A673 (cell line): ENCODE measurements at places on chromosomes 7 and 10.

DNA sequence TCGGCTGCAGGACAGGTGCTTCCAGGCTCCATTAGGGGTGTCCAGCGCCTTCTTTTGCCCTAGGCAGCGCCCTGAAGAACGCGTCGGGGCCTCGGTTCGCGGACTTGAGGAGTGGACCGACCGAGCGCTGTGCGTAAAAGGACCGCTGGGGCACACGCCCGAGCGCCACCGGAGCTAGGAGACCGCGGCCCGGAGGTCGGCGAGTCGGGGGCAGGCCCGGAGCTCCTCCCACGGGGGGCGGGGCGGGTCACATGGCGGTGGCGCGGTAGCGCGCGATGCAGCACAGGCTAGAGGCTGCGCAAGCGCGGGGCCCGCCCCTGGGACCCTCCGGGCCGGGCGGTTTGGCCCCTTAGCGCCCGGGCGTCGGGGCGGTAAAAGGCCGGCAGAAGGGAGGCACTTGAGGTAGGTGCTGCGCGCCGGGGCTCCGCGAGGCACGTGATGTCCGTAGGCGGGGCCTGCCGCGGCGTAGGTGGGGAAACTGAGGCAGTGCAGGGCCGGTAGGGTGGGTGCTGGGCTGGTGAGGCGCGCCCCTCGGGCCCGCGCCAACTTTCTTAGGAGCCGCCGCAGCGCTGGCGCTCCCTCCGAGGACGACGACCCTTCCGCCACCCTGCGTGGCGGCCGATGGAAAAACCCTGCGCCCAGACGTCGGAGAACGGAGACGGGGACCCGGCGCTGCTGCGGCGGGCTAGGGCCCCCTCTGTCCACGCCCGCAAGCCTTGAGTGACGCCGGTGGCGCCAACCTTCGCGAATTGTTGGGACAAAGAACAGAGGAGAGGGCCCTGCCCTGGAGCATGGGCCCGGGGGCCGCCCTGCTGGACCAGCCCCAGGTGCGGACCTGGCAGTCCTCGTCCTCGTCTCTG, at the start of gene PRXL2A:
Gene PRXL2A, plus strand, starts transcription at position 310 of the 860 bp plus-strand sequence. CDS start 11,917 bp downstream, outside the sequence.
- peak within 1 kb of the TSS; percentile 73 for H3K27ac ChIP-seq
- H3K27me3 ChIP-seq: no peaks in the 10 kb centered on the region
- peak within 1 kb of the TSS; percentile 83 for H3K4me3 ChIP-seq
- DNase-seq: peak; percentile 85
- peaks cover 55% of the 10 kb centered on the region for H3K4me1 ChIP-seq

- H3K4me1 ChIP-seq: no peaks in the 10 kb centered on the region
- DNase-seq: no peak
- no peak overlapping the region for H3K4me3 ChIP-seq
- H3K27me3 ChIP-seq: peaks cover 5% of the 10 kb centered on the region
- no peak overlapping the region for H3K27ac ChIP-seq
- no peaks in the 10 kb centered on the region for H3K36me3 ChIP-seq
These were observed 876.2 kb downstream of the GRID1 start for GRCh38 chr10:85490431-85490830.

GRCh38 chr10:22022257-22023032, 18.9 kb upstream of the DNAJC1 start:
- no peaks in the 10 kb centered on the region for H3K4me1 ChIP-seq
- no peak overlapping the region for H3K27ac ChIP-seq
- DNase-seq: peak; percentile 6
- no peak overlapping the region for H3K4me3 ChIP-seq

DNA sequence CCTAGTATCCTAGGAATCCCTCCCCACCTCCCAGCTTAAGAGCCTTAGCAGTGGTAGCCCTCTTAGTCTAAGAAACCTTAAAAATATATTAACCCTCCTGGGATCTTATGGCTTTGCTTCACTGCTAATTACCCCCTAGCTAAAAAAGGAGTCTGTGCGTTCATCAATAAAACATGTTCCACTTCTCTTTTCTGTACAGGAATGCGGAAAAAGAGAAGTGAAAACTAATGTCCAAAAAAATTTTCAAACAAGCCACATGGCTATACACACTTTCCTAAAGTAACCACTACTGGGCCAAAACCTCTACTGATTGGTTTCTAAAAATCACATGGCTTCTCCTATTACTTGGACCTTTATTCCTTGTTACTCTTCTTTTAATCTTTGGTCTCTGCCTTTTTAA, 667.1 kb upstream of the LRRTM3 start:
- H3K4me1 ChIP-seq: no peaks in the 10 kb centered on the region
- H3K27ac ChIP-seq: no peak overlapping the region
- no peak for DNase-seq
- no peak overlapping the region for H3K4me3 ChIP-seq

GRCh38 chr10:7804216-7804615, 14.1 kb upstream of the TAF3 start:
- H3K36me3 ChIP-seq: peaks cover 86% of the 10 kb centered on the region
- H3K27me3 ChIP-seq: no peaks in the 10 kb centered on the region
- H3K27ac ChIP-seq: no peak overlapping the region
- no peak overlapping the region for H3K4me3 ChIP-seq

- DNase-seq: no peak
- H3K4me1 ChIP-seq: peaks cover 5% of the 10 kb centered on the region
- no peak overlapping the region for H3K4me3 ChIP-seq
- H3K36me3 ChIP-seq: no peaks in the 10 kb centered on the region
These were observed 6.7 kb downstream of the SLC37A3 start for GRCh38 chr7:140391634-140392033.

- H3K4me1 ChIP-seq: no peaks in the 10 kb centered on the region
- no peaks in the 10 kb centered on the region for H3K36me3 ChIP-seq
- H3K27ac ChIP-seq: no peak overlapping the region
These were observed 29.9 kb downstream of the VWDE start for GRCh38 chr7:12373580-12374263.

DNA sequence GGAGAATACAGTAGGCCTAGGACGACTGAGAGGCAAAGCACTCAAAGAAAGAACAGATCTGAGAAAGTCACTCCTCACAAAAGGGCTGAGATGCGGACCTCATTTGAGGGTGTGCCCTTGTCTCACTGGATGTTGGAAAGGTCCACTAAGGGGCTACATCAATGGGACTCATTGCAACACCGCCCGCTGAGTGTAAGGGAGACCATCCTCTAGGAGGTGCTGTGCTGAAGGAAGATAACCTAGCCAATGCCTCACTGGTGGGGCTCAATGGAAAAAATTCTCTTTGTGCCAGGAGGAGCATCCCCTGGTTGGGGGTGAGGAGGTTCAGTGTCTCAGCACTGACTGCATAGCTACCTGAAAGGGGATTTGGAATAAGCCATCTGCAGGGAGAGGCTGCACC, 758.7 kb upstream of the CELF2 start:
- H3K27ac ChIP-seq: no peak overlapping the region
- H3K4me1 ChIP-seq: no peaks in the 10 kb centered on the region
- no peak overlapping the region for H3K4me3 ChIP-seq
- H3K27me3 ChIP-seq: no peaks in the 10 kb centered on the region
- H3K36me3 ChIP-seq: no peaks in the 10 kb centered on the region
- DNase-seq: no peak

- no peaks in the 10 kb centered on the region for H3K36me3 ChIP-seq
- H3K4me3 ChIP-seq: peak overlapping the region; percentile 14
- peaks cover 46% of the 10 kb centered on the region for H3K4me1 ChIP-seq
- H3K27ac ChIP-seq: peak overlapping the region; percentile 93
- peak; percentile 98 for DNase-seq
These were observed 139.2 kb downstream of the ETV1 start for GRCh38 chr7:13850185-13850752.

DNA sequence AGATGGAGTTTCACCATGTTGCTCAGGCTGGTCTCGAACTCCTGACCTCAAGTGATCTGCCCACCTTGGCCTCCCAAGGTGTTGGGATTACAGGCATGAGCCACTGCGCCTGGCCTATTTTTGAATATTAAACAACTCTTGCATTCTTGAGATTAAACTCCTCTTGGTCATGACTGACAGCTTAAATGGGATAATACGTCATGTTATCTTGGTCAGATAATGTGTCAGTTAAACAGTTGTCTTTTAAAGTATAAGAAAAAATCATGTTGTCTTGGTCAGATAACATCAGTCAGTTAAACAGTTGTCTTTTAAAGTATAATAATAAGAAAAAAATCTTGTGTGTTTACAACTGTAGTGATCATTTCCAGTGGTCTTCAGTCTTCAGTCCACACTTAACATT, 73.6 kb upstream of the SYPL1 start:
- H3K4me3 ChIP-seq: no peak overlapping the region
- H3K27ac ChIP-seq: no peak overlapping the region
- H3K36me3 ChIP-seq: no peaks in the 10 kb centered on the region
- H3K4me1 ChIP-seq: no peaks in the 10 kb centered on the region

GRCh38 chr7:43491984-43492383, 90.9 kb upstream of the STK17A start:
- H3K27ac ChIP-seq: no peak overlapping the region
- no peaks in the 10 kb centered on the region for H3K27me3 ChIP-seq
- DNase-seq: no peak
- no peak overlapping the region for H3K4me3 ChIP-seq

- no peak for DNase-seq
- H3K4me1 ChIP-seq: no peaks in the 10 kb centered on the region
- no peak overlapping the region for H3K27ac ChIP-seq
- no peaks in the 10 kb centered on the region for H3K36me3 ChIP-seq
- H3K4me3 ChIP-seq: no peak overlapping the region
These were observed 55.5 kb downstream of the VWA2 start for GRCh38 chr10:114294549-114294948.

DNA sequence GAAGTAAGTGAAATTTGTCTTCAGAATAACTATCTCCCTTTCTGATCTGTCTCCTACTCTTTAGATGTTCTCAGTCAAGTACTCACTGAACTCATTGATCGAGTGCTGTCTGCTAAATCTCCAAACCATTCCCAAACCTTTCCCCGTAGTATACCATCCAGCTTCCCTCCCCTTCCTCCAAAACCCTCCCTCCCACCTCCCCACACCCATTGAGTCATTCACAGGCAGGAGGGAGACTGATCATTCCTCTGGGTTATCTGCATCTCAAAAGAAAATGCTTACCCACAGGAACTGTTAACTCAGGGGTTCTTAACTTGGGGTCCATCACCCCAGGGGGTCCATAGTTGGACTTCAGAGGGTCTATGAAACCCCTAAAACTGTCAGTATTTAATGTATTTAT, 37.4 kb downstream of the GOT1 start:
- no peak for DNase-seq
- H3K27ac ChIP-seq: no peak overlapping the region
- H3K4me1 ChIP-seq: no peaks in the 10 kb centered on the region
- H3K36me3 ChIP-seq: peaks cover 15% of the 10 kb centered on the region
- no peaks in the 10 kb centered on the region for H3K27me3 ChIP-seq
- H3K4me3 ChIP-seq: no peak overlapping the region

DNA sequence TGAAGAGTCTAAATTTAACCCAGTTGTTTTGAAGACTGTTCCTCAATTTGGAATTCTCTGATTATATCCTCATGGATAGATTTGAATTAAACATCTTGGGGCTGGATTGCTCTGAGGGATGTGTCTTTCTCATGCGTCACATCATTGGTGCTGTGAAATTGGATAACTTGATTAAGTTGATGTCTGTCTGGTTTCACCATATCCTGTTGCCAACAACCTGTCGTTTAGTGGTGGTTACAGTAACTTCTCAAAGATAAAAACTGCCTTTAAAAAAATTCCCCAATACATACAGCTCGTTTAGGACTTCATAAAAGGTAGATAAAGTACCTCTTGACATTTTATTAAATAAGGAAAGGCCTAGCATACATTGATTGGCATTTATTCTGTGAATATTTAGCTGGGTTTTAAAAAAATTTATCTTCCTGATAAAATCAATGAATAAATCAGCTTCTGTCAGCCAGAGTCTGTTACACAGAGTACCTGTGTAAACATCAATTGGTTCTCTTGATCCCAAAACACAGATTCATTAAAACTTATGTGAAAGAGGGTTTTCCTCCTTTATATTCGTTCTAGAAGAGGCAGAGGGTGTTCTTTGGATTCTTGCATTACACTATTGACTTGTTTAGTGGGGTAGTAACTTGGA, 10.5 kb downstream of the CRCP start:
- peaks cover 4% of the 10 kb centered on the region for H3K36me3 ChIP-seq
- peaks cover 39% of the 10 kb centered on the region for H3K4me1 ChIP-seq
- peak; percentile 62 for DNase-seq
- no peaks in the 10 kb centered on the region for H3K27me3 ChIP-seq

DNA sequence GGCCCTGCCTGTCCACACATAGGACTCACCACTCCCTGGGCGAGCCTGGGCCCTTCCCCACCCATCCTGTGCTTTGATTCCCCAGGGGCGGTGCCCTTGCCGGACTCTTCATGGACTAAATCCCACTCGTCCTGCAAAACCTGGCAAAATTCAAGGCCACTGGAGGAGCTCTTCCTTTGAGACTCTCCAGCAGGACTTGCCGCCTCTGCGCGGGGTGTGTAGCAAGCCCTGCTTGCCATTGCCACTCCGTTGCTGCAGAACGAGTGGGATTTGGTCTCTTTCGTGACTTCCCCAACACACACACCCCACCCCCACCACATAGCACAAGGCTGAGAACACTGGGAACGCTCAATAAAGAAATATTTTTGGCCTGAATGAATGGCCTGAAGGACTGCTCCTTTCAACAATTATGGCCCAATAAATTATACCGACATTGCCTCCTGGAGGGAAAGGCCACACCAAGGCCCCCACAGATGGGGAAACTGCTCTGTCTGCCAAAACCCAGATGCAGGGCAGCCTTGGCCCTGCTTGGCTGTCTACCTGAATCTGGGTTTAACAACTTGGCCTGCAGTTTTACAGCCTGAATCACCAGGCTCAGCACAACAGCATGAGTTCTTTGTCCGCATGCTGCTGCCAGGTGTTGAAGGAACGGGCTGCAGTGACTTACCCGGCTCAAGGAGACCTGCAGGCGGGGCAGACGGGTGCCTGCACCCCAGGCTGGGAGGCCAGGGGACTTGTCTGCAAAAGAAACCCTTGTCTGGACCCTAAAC, 72.8 kb upstream of the KAT6B start:
- no peak overlapping the region for H3K27ac ChIP-seq
- no peaks in the 10 kb centered on the region for H3K27me3 ChIP-seq
- no peak for DNase-seq

DNA sequence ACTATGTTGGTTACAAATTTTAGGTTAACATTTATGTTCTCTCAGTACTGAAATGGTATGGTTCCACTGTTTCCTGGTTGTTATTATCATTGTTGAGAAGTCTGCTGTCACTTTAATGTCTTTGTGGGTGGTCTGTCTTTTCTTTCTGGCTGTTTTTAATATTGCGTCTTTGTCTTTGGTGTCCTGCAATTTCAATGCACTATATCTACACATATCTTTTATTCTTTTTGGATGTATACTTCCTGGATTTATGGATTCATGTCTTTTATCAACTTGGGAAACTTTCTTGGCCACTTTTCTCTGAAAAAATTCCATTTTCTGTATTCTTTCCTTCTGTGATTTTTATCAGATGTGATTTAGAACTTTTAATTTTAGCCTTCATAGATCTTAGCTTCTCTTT, 250.2 kb downstream of the BUB3 start:
- H3K36me3 ChIP-seq: no peaks in the 10 kb centered on the region
- H3K4me1 ChIP-seq: no peaks in the 10 kb centered on the region
- no peaks in the 10 kb centered on the region for H3K27me3 ChIP-seq
- no peak overlapping the region for H3K27ac ChIP-seq

- H3K27me3 ChIP-seq: no peaks in the 10 kb centered on the region
- peak; percentile 63 for DNase-seq
- no peaks in the 10 kb centered on the region for H3K36me3 ChIP-seq
- H3K27ac ChIP-seq: no peak overlapping the region
- H3K4me3 ChIP-seq: no peak overlapping the region
These were observed 104.7 kb upstream of the ARMC3 start for GRCh38 chr10:22823109-22823508.
